ENCODE measurements at places on chromosomes 5 and 9.

- DNase-seq: no peak
Observed at GRCh38 chr5:111755345-111755941, 1.6 kb downstream of the NREP start.

- DNase-seq: no peak
Observed at GRCh38 chr5:95886340-95887044, 64.0 kb upstream of the GLRX start.

DNA sequence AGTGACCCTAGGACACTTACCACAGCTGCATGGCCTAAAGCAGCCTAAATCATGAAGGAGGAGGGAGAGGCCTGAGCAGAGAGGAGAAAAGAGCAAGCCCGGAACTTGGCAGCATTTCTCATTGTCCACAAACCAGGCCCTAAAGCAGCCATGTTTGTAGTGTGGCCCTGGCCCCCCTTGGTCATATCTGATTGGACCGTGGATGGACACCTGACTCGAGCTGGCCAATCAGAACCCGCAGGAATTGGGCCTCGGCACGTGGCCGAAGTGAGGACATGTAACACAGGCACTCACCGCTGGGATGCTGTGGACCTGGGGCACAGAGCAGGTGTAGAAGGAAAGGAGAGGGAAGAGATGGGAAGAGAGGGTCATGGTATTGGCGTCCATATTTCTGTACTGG lies 56.9 kb downstream of the ASS1 start:
- no peak for DNase-seq

DNA sequence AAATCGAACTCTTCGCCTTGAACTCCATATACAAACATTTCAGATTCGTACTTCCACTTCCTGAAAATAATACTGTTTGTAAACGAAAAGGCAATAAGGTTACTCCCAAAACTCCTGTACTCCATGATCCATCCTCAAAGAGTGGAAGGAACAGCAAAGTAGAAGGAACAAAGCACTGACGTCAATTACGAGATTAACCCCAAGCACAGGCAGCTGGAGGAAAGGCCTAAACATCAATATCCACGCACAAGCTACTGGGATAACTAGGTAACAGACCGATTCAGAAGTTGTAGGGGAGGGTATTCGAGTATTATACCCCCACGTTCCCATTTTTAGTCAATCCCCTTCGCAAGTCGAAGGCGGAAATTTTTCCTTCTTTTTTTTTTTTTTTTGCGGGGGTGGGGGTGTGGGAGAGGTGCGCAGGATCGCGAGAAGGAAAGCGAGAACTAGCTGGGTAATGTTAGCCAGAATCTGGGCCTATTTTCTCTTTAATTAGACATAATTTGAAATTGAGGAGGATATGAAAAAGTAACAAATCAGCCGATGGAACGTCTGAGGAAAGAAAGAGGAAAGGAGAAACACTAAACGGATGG lies 909 bp downstream of the AFF4 start:
- DNase-seq: peak; percentile 67

GRCh38 chr9:73412874-73413273 lies 261.2 kb downstream of the ANXA1 start:
- DNase-seq: no peak
